LHCN-M2 (cell line): ENCODE measurements at places on chromosomes 6 and 20.

GRCh38 chr20:17848249-17849048 is 120.1 kb downstream of the SNX5 start:
- no peak for DNase-seq

- peak; percentile 32 for DNase-seq
These were observed 177.6 kb downstream of the JARID2 start for GRCh38 chr6:15423286-15423993.

GRCh38 chr20:47929368-47930115 is 144.3 kb upstream of the SULF2 start:
- DNase-seq: peak; percentile 63

DNA sequence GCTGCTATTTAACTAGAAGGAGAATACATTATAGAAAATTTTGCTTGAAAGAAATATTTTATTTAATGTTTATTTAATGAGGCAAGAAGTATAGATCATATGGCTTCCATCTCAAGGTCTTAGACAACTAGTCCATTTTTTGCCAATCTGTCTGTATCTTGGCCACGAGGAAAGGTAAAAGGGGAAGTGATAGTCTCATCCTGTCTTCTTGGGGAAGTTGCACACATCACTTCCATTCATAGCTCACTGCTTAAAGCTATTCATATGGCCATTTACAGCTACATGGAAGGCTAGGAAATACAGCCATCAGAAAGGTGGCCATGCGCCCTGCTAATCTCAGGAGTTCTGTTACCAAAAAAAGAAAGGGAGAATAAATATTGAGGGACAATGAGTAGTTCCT is 50.8 kb downstream of the METTL24 start:
- no peak for DNase-seq

DNA sequence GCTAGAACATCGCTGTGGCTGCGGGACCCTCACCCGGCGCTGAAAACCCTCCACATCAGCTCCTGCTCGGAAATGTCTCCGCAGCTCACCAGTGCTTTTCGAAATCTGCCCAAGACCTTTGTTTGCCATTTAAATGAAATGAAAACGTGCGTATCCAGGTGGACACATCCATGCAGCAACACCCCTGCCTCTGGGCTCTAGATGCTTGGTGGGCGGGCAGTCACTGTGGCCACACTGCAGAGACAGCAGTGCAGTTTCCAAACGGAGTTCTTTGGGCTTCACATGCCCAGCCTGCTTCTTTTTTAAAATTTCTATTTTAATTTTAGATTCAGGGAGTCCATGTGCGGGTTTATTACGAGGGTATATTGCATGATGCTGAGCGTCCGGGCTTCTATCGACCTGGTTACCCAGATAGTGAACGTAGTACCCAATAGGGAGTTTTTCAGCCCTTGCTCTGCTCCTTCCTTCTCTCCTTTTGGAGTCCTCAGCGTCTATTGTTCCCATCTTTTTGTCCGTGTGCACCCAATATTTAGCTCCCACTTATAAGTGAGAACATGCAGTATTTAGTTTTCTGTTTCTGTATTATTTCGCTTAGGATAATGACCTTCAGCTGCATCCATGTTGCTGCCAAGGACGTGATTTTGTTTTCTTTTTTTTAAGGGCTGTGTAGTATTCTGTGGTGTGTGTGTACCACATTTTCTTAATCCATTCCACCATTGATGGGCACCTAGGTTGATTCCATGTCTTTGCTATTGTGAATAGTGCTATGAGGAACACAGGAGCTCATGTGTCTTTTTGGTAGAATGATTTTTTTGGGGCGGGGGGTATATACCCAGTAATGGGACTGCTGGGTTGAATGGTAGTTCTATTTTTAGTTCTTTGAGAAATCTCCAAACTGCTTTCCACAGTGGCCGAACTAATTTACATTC is 4.8 kb upstream of the TUBB2B start:
- DNase-seq: no peak

GRCh38 chr6:128412680-128413079 is 107.7 kb downstream of the PTPRK start:
- peak; percentile 64 for DNase-seq
